ENCODE measurements at places on chromosomes 1 and 21.
A peak's percentile ranks its signal among the peaks of the same experiment; 100 is the strongest.

- ATAC-seq: no peak
These were observed 35.4 kb downstream of the DISP3 start for GRCh38 chr1:11514366-11514765.

GRCh38 chr1:201842472-201843027, 13.6 kb downstream of the IPO9 start:
- ATAC-seq: no peak

GRCh38 chr1:116836099-116836498, 73.6 kb upstream of the PTGFRN start:
- ATAC-seq: peak; percentile 25

DNA sequence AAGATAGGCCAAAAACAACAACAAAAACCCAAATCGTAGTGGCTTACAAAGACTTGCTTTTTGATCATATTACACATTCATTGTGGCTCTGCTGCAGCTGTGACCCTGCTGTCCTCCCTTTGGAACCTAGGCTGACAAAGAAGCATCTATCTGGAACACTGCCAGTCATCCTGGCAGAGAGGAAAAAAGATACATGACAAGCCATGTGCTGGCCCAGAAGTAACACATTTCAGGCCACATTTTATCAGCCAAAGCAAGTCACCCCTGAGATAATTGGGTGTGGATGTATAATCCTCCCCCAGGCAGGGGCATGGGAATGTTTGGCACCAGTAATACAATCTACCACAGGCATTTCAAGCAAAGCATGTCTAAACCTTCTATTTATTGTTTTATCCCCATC, 37.2 kb upstream of the AGO1 start:
- ATAC-seq: no peak

DNA sequence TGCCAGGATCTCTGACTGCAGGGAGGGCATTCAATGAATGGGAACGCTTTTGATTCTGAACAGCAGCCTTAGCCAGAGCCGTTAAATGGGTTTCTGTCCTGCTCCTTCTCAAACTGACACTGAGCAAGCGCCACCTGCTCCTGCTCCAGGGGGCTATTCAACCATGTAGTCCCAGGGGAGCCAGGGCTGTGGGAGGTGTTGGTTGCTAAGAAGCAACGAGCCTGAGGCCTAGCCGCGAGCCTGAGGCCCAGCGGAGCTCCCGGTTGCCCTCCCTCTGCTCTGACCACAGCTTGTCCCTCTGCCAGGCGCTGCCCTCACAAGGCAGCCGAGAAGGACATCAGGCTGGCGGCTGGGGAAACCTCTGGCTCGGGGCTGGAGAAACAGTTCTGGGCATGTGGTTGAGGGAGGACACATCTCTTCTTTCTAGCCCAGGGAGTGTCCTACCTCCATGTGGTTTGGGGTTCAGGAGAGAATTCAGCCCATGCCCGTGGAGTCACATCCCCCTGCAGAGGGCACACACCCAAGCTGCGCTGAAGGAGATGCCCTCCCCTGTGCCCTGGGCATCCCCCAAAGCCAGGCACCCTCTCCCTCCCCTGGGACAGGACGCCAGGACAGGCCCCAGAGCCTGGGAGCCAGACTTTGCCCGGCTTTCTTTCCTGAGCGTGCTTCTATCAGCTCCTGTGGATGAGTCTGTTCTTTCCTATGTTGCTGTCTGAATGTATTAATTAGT, 18.0 kb downstream of the PCP4 start:
- no peak for ATAC-seq

DNA sequence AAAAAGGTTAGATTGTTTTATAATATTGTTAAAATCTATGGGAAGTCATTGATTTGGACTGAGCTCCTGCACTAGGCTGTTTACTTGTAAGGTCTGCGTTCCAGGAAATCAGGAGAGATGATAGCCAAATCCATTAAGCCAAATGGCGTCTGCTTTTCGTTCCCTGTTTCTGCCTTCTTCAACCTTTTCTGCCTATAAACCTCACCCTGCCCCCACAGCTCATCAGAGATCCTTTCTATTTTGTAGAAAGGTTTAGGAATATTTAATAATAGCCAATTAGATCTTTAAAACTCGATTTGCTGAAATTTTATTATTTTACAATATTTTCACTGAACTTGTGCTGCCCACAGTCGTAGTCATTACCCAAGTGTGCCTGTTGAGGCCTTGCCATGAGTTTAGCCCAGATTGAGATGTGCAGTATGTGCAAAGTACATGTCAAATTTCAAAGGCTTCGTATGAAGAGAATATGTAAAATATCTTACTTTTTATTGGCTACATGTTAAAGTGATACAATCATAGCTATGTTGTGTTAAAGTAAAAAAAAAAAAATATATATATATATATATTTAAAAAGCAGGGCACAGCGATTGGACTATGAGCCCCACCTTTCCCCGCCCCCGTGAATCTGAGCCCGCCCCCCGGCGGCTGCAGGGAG, 444 bp upstream of the IARS2 start:
- ATAC-seq: no peak

- no peak for ATAC-seq
These were observed 67.5 kb upstream of the RNPC3 start for GRCh38 chr1:103457886-103458455.

- no peak for ATAC-seq
These were observed 332.9 kb downstream of the SRGAP2C start for GRCh38 chr1:121517586-121518230.

DNA sequence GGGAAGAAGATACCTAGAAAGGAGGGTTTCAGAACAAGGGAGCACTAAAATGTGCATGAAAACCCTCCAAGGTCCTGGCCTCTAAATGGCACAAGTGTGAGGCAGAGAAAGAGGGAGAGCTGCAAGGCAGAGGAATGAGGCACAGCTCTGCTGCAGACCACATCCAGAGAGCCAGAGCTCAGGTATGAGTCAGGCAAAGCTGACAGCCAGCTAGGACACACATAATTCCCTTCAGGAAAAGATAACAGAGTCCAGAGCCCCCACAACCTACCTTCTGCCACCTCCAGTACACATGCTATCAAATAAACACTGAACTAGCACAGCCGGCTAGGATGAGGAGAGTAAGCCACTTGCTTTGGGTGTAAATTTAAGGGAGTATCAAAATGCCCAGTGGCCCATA, 62.2 kb downstream of the HSF2BP start:
- no peak for ATAC-seq

GRCh38 chr1:77421504-77422233, 139.8 kb downstream of the AK5 start:
- no peak for ATAC-seq

GRCh38 chr1:7387053-7387927, 383.8 kb upstream of the VAMP3 start:
- ATAC-seq: no peak

DNA sequence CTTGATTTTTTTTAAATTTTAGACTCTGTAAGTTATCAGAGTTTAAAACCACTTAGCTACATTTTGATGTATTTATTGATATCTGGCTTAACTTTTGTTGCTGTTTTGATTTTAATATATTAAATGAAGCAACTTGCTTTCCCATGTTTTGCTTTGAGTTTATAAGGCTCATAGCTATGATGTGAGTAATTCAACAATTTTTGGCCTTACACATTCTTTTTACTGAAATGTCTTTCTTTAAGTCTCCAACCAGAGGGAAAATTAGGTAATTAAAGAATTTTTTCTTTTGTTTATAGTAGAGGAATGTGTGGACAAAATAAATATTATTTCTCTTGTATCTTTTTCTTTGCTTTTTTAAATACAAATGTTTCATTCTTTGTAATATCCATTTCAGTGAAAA, 258.3 kb upstream of the ADAMTS5 start:
- no peak for ATAC-seq

GRCh38 chr1:93186667-93187066, 6.1 kb downstream of the CCDC18 start:
- peak; percentile 50 for ATAC-seq

- no peak for ATAC-seq
These were observed 29.4 kb upstream of the SLC26A9 start for GRCh38 chr1:205972491-205973168.

DNA sequence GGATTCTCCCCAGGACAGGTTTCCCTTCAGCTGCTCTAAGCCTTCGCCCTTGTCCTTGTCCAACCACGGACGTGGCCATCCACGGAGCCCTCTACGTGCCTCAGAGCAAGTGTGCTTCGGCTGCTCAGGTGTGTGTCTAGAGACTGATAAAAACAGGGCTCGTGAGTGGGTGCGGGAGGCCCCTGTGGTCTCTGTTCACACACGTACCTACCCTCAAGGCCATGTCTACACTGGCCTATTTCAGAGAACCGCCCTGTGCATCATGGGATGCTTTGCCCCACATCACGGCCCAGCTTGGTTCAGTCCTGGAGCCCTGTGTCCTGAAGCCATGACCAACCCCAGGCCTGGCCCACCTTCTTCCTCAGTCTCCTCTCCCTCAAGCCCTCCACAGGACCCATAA, 24.6 kb upstream of the RUNX3 start:
- no peak for ATAC-seq

DNA sequence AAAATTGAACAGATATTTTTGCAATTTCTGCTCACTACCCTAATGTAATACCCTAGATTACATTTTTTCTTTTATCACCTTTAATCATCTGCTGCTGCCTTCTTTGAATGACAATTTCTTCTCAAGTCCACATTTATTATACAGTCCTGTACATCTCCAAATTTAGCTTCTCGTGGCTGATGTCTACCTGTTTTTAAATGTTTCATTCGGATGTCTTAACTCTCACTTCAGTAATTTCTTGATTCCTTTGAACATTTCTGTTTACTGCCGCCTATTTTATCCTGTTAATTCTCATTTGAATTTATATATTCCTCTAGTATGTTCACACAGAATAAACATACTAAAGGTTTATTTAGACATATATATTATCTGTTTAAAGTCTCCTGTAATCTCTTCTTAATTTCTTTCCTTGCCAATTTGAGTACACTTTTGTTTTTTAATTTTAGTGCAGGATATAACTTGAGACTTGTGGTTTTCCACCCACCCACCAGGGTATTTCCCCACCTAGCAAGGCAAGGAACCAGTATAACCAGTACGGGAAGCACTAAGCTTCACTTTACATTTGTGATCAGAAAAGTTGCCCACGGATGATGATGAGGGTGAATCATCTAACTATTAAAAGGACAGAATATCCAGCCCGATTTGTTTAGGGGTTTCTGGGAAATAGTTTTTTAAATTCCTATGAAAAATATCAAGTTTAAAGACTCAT, 12.7 kb downstream of the INSL5 start:
- ATAC-seq: peak; percentile 62

GRCh38 chr1:40421431-40422384, 28.6 kb upstream of the ZFP69B start:
- ATAC-seq: no peak

GRCh38 chr1:211741788-211742187, 66.4 kb upstream of the NEK2 start:
- ATAC-seq: no peak

GRCh38 chr1:85262985-85263384, 3.5 kb upstream of the C1orf52 start:
- ATAC-seq: no peak

GRCh38 chr1:119674835-119675289, 26.8 kb upstream of the ZNF697 start:
- peak; percentile 76 for ATAC-seq

GRCh38 chr1:27391511-27392095, 819 bp upstream of the GPR3 start:
- no peak for ATAC-seq

DNA sequence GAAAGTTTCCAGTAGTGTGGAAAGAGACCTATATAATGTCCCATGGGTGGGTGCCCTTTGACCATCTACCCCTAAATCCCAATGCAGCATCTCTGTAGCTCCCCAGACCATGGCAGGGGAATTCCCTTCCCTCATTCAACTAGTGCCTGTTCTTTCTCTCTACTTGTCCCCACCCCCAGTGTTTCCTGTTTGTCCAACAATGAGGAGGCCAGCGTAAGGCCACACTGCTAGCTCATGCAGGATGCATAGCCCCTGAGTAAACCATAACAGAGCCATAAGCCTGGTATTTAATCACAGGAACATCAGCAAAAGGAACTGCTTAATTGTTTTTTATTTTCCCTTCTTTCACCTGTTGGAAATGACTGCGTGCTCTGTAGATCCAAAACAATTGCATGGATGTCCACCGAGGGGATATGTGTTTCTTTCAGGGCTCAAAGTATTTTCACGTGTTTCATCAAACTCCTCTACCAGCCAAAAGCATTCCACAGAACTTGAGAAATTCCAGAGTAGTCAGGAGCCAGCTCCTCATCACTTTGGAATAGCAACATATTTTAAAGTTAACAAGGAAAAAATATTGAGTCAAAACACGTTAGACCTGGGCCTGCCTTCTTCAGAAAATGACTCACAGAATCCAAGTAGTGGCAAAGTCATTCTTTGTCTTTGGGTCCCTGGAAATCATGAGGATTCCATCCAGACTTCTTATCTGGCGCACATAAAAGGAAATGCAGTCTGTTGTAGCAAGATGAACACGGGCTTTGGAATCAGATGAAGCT, 162.5 kb upstream of the SGIP1 start:
- peak; percentile 53 for ATAC-seq

Measured in stimulated activated memory B cell treated with anti-CD40 and anti-IgM and Interleukin-4, amounts not matched to agents 10 μg/mL and 1 μg/mL and 100 μg/mL, for 72 hours (primary cell).